Stimulated activated CD8-positive, alpha-beta memory T cell treated with anti-CD3 and anti-CD28 coated beads, Interleukin-2, amount 100 ng/mL, for 1 hour (primary cell): ENCODE measurements at places on chromosomes 11 and 22.

- no peak for DNase-seq
Measured at GRCh38 chr22:48106715-48107259, 1344.3 kb downstream of the TBC1D22A start.

DNA sequence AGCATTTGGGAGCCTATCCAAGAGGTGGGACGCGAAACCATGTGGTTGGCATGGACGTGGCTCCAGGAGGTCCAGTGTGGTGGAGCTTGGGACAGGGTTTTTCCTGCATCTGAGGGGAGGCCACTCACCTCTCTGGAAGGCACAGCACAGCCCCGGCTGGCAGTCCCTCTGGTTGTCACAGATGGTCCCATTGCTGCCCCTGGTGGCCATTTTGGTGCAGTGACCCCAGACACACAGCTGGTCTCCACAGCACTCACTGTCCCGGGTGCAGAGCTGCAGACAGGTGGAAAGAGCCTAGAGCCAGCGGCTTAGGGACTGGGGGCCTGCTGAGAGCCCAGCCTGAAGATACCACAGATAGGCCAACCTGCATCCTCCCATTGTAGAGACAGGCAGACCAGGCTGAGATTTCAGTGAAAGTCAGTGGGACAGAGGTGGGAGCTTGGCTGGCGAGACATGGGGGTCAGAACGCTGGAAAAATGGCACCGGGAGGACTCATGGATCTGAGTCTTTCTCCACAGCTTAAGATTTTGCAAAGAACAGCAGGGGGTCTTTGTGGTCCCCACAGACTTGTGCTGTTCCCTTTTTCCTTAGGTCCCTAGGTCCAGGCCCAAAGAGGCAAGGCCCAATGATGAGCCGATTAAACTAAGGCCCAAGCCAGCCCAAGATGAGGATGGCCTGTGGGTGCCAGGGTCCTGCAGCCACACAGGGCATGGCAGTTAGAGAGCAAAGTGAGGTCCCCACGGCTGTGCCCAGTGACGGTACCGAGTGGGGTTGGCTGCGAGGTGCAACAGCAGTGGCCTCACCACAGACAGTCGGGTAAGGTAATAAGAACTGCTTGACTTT lies 41.4 kb downstream of the DKK3 start:
- DNase-seq, result peak; percentile 31

DNA sequence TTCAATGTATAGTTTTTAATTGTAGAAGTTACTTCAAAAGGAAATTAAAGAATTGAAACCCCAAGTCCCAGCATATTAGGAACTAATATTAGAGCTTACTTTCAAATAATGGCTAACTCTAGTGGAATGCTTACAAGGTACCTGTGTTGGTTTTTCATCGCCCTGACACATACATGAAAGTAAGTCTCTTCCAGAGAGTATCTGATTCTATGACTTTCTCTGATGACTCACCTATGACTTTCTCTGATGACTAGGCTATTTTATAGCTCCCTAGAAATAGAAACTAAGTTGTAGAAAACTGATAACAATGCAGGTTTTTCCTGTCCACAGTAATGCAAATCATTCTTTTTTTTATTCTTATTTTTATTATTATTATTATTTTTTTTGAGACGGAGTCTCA lies 33.6 kb upstream of the MMP7 start:
- no peak for DNase-seq

DNA sequence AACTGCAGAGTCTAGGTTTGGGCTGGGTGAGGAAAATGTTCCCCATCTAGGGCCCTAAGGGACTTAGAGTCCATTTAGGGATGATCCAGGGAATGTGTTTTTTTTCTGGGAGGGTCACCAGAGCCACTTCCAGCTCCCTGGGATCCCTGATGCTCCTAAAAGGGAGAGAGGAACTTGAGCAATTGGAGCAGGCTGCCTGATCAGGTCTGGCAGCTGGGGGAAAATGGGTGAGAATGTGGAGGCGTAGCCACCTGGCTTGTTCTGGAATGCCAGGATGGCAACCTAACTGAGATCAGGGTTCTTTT lies 1.2 kb downstream of the PGAP2 start:
- no peak for DNase-seq

- no peak for DNase-seq
Measured at GRCh38 chr11:69213964-69214363, 58.2 kb downstream of the SMIM38 start.

DNA sequence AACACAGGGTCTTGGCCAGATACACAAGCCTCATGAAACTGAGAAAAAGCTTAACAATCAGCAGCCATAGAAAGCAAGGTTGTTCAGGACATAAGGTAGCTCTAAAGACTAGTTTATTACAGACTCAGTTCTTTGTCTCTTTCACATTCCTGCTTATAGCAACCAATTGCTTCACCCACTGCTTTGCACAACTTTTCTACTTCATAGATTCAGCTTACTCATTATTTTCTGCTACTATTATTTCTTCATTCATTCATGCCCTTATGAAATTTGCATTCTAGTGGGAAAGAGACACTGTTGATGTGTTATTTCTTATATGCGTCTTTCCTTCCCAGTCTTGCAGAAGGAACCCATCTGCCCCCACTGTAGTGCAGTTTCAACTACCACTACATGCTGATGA lies 4.7 kb downstream of the CCDC34 start:
- no peak for DNase-seq

DNA sequence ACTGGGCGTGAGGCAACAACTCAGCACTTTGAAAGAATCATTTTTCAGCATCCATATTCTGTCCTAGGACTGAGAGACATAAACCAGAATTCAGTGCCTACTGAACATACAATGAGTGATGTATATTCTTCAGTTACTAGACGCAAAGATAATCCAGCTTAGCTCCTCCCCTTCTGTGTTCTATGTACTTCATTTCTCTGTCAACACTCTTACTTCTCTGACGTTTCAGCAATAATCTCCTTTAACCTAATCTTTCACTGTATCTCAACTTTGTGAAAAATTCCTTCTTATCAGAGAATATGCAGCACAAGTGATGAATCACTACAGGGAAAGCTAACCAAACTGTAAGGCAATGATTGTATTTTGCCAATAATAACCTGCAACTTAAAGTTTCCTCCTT lies 2.5 kb upstream of the OR51B5 start:
- DNase-seq, result no peak

DNA sequence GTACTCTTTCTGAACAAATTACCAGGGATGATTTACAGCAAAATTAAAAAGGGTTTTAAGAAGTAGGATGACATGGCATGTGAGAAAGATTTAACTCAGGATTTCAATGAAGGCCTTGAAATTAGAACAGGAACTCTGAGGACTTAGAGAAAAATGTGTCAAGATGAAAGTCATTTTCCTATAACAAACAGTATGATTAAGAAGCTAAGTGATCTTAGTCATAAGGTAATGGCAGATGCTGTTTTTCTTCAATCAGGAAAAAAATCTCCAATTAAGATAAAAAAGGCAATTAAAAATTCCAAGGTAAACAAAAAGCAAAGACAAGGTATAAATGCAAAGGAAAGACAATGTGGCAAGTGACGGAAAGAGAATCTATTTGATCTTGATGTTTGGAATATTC lies 73.5 kb downstream of the GAB2 start:
- DNase-seq, result no peak

- DNase-seq, result no peak
Measured at GRCh38 chr11:737366-737765, 9.9 kb upstream of the TALDO1 start.

DNA sequence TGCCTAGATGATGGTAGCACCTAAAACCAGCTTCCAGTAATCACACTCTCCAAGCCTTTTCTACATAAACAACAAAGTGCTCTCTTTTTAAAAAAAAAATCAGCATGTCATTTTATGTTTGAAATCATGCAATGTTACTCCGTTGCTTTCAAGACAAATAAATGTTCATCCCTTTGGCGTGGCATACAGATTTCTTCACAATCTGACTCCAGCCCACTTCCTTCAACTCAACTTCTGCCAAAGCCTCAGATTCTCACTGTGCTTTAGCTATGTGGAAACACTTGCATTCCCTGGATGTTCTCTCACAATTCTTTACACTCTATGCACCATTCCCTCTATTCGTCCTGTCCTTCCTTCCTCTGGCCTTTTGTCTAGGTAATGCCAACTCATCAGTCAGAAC lies 206.3 kb upstream of the BLID start:
- DNase-seq, result no peak

GRCh38 chr22:42764895-42765363 lies 44.3 kb upstream of the A4GALT start:
- no peak for DNase-seq

- no peak for DNase-seq
Measured at GRCh38 chr22:20242393-20243175, 25.5 kb downstream of the RTN4R start.

GRCh38 chr11:117026593-117027330 lies 71.5 kb downstream of the SIK3 start:
- DNase-seq, result no peak

- DNase-seq, result no peak
Measured at GRCh38 chr11:31814176-31814868, 3.2 kb upstream of the PAX6 start.

DNA sequence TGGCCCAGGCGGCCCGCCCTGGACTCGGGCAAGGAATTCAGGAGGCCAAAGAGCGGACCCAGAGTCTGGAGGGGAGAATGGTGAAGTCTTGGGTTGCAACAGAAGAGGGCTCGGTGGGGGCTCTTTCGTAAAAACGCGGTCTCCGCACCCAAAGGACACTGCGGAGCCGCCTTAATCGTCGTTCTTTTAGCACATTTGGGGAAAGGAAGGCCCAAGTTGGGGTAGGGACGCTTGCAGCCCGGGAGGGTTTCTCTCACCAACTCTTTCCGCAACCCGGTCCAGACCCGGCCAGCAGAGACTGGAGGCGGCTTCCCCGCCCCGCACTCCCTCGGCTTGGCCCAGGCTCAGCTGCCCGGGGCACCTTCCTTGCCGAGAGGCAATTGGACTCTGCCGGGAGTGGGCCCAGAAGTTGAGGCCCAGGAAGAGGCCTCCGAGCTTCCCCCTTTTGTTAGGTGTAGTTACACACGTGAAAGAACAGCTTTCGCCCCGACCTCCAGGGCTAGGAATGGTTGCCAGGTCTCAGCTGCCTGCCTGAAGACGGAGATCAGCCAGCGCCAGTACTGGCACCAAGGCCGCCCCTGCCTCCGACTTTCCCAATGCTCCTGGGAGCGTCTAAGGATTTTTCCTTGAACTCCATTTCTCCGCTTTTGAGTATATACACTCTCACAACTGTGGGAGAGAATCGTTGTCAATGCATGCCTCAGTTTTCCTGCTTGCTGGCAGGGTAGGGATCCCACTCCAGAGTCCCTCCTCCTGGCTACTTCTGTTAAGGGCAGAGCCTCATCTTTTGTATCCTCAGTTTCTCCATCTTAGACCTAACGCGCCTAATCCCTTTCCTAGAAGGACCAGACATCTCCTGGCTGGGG lies 3.7 kb downstream of the ALX4 start:
- DNase-seq, result no peak

DNA sequence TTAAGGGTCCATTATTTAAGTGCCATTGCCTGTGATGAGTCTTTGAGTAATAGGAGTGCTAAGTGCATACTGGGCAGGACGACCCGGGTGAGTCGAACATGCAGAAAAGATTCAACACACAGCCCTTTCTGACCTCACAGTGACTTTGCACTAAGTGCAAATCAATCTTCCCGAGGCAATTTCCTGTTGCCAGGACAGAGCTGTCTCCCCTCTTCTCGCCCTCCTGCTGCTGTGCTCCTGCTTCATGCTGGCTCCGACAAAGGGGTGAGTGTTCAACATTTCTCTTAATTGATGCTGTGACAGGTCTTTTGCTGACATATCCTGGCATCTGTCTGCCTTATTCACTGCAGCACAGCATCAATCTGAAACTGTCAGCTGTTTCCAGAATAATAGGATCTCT lies 42.0 kb downstream of the MCHR1 start:
- no peak for DNase-seq

GRCh38 chr11:43790444-43790794 lies 90.2 kb upstream of the ALKBH3 start:
- no peak for DNase-seq

DNA sequence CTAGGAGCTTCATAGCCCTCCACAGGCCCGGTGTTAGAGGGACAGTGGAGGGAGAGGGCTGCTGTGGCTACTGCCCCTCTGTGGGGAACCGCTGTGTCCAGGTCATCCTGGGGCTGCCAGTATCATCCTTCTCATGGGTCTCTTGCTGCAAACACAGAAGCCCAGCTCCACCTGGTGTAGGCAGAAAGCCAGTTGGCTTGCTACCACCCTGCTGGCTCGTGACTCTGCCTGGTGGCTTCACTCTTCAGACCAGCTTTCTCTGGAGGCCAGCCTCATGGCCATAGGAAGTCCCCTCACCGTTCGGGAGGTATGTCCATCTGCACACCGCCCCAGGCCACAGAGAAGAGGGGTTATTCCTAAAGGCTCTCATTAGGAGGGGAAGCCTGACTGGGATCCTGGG lies 19.4 kb upstream of the SUSD2 start:
- no peak for DNase-seq

GRCh38 chr11:130189492-130190210 lies 30.1 kb downstream of the ST14 start:
- DNase-seq, result no peak
